Ovary (tissue), 10 donors: ENCODE measurements at places on chromosomes 2 and 18. TPM values are rescaled to one million over a fixed set of nuclear protein-coding genes. Genes with fewer than 3 reads are reported as not detected.

The GNAL gene
- 3.2 TPM for total RNA-seq

GRCh38 chr2:183011743-183012142 is 26.5 kb downstream of the NCKAP1 start:
- H3K27ac ChIP-seq: no peak overlapping the region
- no peaks in the 10 kb centered on the region for H3K36me3 ChIP-seq
- no peaks in the 10 kb centered on the region for H3K27me3 ChIP-seq
- no peak overlapping the region for H3K4me3 ChIP-seq
- no peak for DNase-seq

DNA sequence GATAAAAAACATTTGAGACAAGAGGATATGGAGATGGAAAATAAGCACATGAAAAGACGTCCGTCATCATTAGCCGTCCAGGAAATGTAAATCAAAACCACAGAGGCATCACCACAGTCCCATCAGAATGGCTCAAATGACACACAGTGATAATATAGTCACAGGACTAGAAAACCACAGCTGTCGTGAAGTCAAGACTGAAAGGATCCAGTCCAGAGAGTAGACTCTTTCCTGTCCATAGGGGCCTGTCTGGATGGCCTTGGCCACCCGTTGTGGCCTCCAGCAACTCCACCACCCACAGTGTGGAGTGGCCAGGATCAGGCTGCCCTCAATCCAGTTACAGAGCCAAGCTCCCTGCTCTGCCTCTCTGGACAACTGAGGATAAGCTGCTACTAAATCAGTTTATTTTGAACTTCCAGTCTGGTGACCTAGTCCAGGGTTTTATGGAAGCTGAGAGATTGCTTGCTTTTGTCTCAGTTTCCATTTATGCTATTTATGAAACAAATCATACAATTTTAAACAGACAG is 60.4 kb downstream of the RHOB start:
- H3K27ac ChIP-seq: no peak overlapping the region
- H3K4me1 ChIP-seq: peaks cover 2% of the 10 kb centered on the region
- no peak for DNase-seq
- H3K36me3 ChIP-seq: no peaks in the 10 kb centered on the region

The EVX2 gene
- total RNA-seq: not detected

GRCh38 chr18:24246143-24246542 is 107.3 kb downstream of the CABYR start:
- H3K4me3 ChIP-seq: no peak overlapping the region
- H3K27me3 ChIP-seq: no peaks in the 10 kb centered on the region
- no peak for DNase-seq
- no peaks in the 10 kb centered on the region for H3K36me3 ChIP-seq

The NCKAP5 gene
- 1.7 TPM for total RNA-seq

DNA sequence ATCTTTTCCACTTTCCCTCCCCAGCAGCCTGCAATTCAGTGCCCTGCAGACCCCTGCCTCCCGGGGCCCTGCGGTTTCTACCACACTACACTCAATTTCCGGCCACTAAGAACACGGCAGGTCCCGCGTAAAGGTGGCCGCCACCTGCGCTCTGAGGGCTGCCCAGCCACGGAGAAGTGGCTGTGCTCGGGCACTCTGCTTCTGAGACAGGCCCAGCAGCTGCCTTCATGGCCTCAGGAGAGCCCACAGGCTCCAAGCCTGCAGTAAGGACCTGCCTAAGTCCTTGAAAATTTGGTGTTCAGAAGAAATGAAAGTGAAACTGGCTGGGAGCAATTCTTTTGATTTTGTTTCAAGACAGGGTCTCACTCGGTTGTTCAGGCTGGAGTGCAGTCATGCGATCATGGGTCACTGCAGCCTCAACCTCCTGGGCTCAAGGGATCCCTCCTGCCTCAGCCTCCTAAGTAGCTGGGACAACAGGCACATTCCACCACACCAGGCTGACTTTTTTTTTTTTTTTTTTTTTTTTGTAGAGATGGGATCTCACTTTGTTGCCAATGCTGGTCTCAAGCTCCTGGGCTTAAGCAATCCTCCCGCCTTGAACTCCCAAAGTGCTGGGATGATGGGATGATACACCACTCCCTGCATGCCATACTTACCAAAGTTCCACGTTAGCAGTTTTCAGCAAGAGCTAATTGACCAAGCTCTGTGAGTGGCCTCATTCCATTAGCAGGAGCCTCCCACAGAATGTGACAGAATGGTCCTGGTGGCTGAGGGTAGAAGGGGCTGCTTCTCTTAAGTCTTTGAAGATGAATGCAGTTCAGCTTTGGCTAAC is 14.6 kb upstream of the ALPP start:
- no peak overlapping the region for H3K27ac ChIP-seq
- no peaks in the 10 kb centered on the region for H3K36me3 ChIP-seq
- no peak overlapping the region for H3K4me3 ChIP-seq

The RFTN2 gene
- 21.2 TPM for total RNA-seq

The SLC19A3 gene
- total RNA-seq: 2.6 TPM

The PLA2R1 gene
- 33.8 TPM for total RNA-seq
